H7 (cell line): ENCODE measurements at places on chromosomes 6 and 20. TPM values are rescaled to one million over a fixed set of nuclear protein-coding genes. Genes with fewer than 3 reads are reported as not detected.

Gene DNAH8
- 0.03 TPM in 1 of 2 replicates, not detected in the other for total RNA-seq

Gene ANGPT4
- 0.11 and 0.31 TPM in 2 replicates for total RNA-seq

Gene KATNA1
- total RNA-seq, result 24.9 and 27.2 TPM in 2 replicates

Gene BMP5
- total RNA-seq, result 0.10 TPM in 1 of 2 replicates, not detected in the other

Gene SLC22A2
- total RNA-seq, result 0.42 and 1.1 TPM in 2 replicates
